ENCODE measurements at places on chromosomes 2 and 18.

- DNase-seq = peak; percentile 8
Measured at GRCh38 chr18:3498698-3499471, 48.9 kb downstream of the TGIF1 start.

DNA sequence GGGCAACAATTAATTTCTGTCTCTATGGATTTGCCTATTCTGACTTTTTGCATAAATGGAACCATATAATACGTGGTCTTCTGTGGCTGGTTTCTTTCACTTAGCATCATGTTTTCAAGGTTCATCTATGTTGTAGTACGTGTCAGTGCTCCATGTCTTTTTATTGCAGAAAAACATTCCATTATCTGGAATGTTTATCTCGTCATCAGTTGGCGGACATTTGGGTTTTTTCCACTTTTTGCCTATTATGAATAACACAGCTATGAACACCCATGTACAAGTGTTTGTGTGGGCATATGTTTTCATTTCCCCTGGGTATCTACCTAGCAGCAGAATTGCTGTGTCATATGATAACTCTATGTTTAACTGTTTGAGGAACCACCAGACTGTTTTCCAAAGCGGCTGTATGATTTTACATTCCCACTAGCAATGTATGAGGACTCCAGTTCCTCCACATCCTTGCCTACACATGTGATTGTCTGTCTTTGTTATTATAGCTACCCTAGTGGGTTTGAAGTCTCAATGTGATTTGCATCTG, 49.9 kb downstream of the MYO7B start:
- no peak for DNase-seq

- no peak for DNase-seq
Measured at GRCh38 chr2:99735753-99736152, 245.9 kb upstream of the REV1 start.

GRCh38 chr18:34929336-34929780, 111.9 kb upstream of the MAPRE2 start:
- DNase-seq = no peak

GRCh38 chr18:57437402-57437765, 2.2 kb downstream of the ONECUT2 start:
- no peak for DNase-seq

- DNase-seq = peak; percentile 10
Measured at GRCh38 chr2:44836174-44836573, 105.3 kb upstream of the SIX3 start.

- no peak for DNase-seq
Measured at GRCh38 chr18:79508565-79509535, 113.1 kb downstream of the NFATC1 start.

GRCh38 chr2:166234112-166234846, 106.5 kb upstream of the SCN1A start:
- no peak for DNase-seq

DNA sequence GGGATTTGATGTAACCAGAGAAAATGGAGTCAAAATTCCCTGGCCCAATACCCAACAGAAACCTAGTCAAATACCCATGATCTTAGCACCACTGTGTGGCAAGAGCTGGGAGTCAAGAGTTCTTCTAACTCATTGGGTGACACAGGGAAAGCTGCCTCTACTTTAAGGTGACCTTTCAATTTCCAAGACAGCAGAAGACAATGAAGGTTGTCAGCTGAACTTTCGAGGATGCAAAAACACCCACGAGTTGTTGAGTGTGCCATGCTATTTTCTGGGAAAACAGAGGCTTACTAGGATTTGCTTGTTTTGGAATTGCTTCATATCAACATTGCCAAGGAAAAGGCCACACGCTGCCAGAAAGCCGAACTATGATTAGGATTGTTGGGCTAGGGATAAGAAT, 61.6 kb upstream of the CYRIA start:
- no peak for DNase-seq

DNA sequence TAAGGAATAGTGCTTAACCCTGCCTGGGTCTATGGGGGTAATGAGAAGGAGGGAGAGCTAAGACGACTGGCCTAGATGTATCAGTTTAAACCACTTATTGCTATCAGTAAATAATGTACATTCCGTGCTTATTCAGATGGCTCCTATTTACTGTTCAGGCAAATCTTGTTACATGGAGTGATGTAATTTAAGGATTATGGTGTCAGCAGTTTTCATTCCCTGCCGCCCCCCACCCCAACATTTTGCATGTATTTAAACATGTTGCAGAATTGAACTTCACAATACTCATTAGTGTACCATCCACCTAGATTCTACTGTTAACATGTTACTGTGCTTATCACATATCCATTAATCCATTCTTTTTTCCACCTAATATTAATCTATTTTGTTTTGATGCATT, 11.7 kb downstream of the AGPS start:
- no peak for DNase-seq

- DNase-seq = no peak
Measured at GRCh38 chr18:28689588-28689987, 512.7 kb upstream of the CDH2 start.

GRCh38 chr2:181672255-181673008, 7.9 kb downstream of the NEUROD1 start:
- DNase-seq = no peak

GRCh38 chr18:50051288-50051687, 143.7 kb downstream of the MYO5B start:
- no peak for DNase-seq

DNA sequence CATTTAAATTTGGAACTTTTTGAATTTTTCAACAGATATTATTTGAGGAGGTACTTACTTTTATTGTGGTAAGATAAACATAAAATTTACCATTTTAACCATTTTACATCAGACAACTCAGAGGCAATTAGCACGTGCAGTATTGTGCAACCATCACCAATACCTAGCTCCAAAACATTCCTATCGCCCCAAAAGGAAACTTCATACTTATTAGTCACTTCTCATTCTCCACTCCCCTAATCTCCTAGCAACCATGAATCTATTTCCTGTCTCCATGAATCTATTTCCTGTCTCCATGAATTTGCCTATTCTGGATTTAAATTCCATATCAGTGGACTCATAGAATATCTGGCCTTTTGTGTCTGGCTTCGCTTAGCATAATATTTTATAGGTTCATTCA, 69.9 kb upstream of the FAM136A start:
- DNase-seq = no peak

GRCh38 chr2:1550658-1551316, 137.5 kb downstream of the TPO start:
- peak; percentile 69 for DNase-seq

DNA sequence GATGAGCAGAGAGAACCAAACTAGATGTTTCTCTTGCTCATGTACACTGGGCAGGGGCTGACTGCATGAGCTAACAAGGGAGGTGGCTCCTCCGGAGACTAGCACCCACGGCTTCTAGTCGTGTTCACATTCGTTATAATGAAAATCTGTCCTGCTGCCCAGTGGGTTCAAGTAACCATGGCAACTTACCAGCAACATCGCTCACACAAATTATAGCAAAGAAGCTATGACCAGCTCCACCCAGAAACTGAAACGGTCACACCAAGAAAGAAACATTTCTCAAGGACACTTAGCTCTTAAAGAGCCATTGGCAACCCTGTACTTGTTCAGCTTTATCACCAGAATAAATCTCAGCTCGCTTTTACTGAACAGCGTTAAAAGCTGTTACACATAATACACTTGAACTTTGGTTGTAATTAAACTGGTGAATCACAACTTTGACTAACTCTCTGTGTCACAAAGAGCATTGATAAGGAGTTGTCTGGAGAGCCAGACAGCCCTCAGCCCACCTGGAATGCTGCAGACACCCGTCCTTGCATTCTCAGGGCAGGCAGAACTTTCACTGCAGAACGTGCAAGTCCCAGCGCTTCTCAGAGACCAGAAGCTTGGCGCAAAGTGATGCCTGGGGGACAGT, 141.2 kb downstream of the PID1 start:
- DNase-seq = no peak

- no peak for DNase-seq
Measured at GRCh38 chr2:95072424-95072823, 46.9 kb downstream of the MAL start.

Data from stimulated activated CD4-positive, alpha-beta T cell treated with anti-CD3 and anti-CD28 coated beads, Interleukin-12 subunit alpha, Interleukin-12 subunit beta, amount 100 ng/mL, for 4 hours (primary cell).